H1 (cell line): ENCODE measurements at places on chromosomes 3 and 15.

- peak; percentile 44 for DNase-seq
Observed at GRCh38 chr15:31197497-31198414, 96.2 kb upstream of the TRPM1 start.

GRCh38 chr3:14486460-14486859 is 53.7 kb downstream of the GRIP2 start:
- no peak for DNase-seq

- no peak for DNase-seq
Observed at GRCh38 chr3:25782636-25782937, 656 bp downstream of the NGLY1 start.

DNA sequence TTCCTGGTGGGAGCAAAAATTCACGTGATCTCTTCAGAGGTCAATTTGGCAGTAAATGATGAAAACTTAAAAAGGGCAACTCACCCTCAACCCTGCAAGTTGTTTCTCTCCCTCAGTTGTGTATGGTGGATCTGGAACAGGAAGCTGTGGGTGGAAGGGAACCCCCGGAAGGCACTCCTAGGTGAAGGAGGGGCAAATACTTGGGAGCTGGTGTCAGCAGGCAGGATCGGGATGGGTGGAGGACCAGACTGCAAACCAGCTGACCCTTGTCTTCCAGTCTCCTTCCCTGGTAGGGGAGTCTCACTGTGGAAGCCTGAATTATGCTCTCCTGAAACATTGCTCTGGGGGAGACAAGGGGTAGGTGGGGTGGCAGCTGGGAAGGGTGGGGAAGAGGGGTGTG is 33.5 kb downstream of the PRR23E start:
- DNase-seq, result no peak

DNA sequence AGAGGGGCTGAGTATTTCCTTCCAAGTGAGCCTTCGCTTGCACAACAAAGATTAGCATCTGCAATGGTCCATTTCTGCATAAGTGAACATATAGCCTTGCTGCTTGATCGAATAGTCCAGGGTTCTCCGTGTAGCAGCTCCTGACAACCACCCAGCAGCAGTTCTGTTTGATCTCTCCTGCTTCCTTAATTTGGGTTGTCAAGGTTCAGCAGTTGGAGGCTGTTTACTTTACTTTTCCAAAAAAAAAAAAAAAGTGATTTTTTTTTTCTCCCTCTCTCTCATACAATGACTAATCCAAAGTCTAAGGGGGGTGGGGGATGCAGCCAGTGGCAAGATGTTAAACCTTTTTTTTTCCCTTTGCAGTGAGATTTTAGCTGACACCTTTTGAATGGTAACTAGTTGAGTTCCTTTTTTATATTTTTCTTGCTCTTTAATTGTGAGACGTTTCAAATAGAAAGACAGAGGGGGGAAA is 3.6 kb downstream of the FOXP1 start:
- DNase-seq, result no peak

- peak; percentile 99 for DNase-seq
Observed at GRCh38 chr3:184249412-184250166, at the start of gene EEF1AKMT4. EEF1AKMT4 (plus strand) TSS chr3:184249672; CDS start chr3:184249695, 23 bp downstream.

DNA sequence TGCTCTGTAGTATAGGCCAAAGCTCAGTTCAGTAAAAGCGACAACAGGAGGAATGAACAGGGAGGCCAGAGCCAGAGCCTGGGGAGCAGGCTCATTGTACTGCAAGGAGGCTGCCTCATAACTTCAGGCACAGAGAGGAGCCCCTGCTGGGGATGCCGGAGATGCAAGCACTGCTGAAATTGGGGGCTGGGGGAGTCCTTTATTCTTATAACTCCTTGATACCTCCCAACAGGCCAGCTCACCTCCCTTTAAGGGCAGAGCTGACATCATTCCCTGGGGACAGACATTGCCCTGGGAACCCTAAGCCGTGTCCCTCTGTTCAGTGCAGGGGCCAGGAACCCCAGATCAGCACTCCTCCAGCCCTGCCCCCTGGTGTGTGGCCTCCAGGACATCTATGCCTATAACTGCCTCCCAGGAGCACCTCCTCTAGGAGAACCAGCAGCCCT is 83.8 kb upstream of the MRPS22 start:
- no peak for DNase-seq

GRCh38 chr3:143578810-143579435 is 269.3 kb downstream of the SLC9A9 start:
- no peak for DNase-seq

DNA sequence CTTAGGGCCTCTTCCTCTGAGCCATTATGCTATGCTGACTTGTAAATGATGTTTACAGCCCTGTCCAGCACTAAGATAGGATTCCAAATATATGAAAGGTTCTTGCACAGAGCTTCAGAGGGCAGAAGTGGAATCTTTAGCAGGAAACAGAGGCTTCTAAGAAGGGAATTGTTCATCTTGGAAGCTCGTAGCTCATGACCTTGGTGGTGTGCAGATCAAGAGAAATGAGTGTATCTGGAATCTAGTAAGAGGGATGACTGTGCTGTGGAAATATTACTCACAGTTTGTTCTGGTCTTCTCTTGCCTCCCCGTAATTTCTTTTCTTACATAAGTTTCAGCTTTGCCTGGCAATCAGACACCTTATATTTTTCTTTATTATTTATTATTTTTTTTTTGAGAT is 175.8 kb downstream of the SPATA16 start:
- no peak for DNase-seq

- no peak for DNase-seq
Observed at GRCh38 chr3:141642215-141642614, 95.9 kb upstream of the RNF7 start.

- no peak for DNase-seq
Observed at GRCh38 chr3:174776636-174777035, 82.5 kb upstream of the NAALADL2 start.

DNA sequence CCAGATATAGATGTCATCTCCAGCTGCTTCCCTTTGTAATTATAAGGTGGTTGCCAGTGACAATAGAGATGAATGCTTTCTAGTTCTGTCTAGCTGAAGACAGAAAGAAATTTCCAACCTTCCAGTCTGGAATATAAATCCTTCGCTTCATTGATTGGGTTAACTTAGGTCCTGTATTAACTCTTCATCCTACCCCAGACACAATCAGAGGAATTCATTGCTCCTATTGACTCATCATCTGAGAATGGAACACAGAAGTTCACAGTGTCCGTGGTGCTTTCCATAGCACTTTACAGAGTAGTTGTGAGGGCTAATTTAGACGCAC is 241.4 kb downstream of the NFKBIZ start:
- no peak for DNase-seq

DNA sequence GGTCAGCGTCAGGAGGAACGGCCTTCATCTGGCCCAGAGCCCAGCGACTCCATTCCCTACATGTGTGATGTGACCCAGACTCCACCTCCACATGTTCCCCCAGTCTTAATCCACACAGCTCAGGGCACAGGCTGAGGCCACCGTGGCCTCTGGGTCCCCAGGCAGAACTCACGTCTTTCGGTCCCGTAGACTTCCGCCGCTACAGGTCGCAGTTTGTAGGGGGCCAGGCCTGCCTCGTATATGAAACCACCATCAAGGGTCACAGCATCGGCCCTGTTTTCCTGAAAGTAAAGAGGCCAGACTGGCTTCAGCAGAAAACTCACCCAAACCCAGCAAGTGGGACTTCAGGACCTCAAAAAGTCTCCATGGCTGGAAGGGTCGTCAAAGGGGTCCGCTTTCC is 8.6 kb downstream of the LTF start:
- DNase-seq, result no peak

GRCh38 chr3:59531994-59532393 is 482.2 kb upstream of the CFAP20DC start:
- DNase-seq, result no peak

GRCh38 chr3:158790901-158791589 is 10.8 kb upstream of the MFSD1 start:
- DNase-seq, result no peak

DNA sequence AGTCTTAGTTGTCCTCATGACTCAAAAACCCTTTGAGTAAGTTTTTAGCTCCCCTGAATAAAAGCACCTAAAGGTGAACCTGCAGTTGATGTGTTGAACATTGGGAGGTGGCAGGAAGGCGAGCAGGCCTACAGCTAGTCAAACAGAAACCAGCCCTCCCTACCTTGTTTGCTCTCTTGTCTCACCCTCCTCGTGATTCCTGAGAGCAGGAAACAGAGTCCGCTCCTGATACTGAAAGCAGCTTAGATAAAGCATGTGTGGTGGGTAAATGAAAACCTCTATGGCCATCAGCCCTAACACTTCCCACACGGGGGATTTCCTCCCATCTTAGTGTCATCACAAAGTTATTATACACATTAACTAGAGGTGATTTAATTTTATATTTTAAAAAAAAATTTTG is 21.8 kb upstream of the CLDN18 start:
- no peak for DNase-seq

- no peak for DNase-seq
Observed at GRCh38 chr3:49700453-49701128, 11.2 kb downstream of the RNF123 start.
